IPS-NIHi11 (cell line): ENCODE measurements at places on chromosomes 12 and 14.

DNA sequence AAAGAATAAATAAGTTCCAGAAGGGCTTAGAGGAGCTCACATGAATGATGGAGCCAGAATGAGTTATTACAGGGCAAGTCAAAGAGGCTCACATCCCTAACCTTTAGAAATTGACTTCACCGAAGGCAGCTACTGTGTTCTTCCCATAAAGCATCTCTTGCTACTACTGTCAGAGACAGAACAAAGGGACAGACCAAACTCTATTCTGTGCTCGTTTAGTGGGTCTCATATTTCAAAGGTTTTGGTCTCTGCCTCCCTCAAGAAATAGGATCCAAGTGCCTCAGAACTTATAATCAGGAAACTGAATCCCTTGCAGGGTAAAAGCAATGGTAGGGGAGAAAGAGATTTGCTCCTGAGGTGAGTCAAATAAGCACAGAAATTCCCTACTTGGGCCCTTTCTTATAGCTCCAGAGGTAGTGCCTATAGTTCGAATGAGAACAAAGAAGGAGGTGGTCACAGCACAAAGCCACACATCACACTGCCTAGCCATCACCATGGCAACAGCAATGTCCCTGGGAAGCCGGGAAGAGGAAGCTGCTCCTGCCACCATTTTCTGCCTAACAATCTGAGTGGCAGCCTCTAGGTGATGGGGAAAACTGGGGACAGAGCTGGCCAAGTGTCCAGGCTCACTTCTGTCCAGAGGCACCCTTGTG is 294.9 kb downstream of the FOXN3 start:
- DNase-seq: peak; percentile 78

GRCh38 chr12:48061938-48062719 is 43.8 kb downstream of the SENP1 start:
- peak; percentile 23 for DNase-seq

- no peak for DNase-seq
Measured at GRCh38 chr14:58777541-58777979, 139.8 kb downstream of the DACT1 start.

- peak; percentile 46 for DNase-seq
Measured at GRCh38 chr14:26597071-26597588, 703 bp downstream of the NOVA1 start.
